Kidney tubule cell (primary cell): ENCODE measurements at places on chromosomes 1 and 21.

DNA sequence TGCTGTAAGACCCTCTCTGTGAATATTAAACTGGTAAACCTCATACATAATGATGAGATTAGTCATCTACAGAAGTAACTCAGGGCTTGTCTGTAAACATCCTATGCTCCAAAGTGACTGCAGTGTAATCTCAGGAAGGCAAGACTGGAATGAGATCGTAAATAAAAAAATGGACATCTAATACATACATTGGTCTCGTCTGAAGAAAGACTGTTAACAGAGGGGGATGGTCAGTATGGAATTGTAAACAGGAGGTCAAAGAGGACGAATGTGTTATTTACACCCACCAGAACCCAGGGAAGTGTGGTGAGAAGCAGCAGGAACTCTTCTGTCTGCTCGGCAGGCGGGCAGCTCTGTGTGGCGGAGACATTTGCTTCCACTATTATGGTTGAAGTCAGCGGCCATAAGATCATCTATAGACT lies 51.4 kb downstream of the DISC1 start:
- no peak for DNase-seq

- DNase-seq: no peak
Measured at GRCh38 chr1:228867108-228867950, 132.1 kb downstream of the RHOU start.

DNA sequence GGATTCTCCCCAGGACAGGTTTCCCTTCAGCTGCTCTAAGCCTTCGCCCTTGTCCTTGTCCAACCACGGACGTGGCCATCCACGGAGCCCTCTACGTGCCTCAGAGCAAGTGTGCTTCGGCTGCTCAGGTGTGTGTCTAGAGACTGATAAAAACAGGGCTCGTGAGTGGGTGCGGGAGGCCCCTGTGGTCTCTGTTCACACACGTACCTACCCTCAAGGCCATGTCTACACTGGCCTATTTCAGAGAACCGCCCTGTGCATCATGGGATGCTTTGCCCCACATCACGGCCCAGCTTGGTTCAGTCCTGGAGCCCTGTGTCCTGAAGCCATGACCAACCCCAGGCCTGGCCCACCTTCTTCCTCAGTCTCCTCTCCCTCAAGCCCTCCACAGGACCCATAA lies 24.6 kb upstream of the RUNX3 start:
- no peak for DNase-seq

DNA sequence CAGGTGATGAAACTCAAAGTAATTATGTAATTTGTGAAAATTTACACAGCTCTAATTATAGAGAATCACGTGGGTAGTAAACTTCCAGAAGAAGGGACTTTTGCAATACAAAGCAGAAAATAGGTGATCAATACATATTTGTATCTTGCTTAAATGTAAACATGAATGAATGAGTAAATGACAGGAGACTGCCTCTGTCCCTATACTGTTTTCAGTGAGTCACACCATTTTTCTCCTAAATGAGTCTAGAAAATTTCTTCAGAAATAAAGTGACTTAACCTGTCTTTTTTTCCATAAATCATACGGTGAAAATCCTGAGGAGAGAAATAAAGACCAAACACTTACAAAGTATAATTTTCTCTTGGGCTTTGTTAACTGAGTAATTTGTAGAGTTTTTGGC lies 11.9 kb downstream of the RAP1A start:
- no peak for DNase-seq

DNA sequence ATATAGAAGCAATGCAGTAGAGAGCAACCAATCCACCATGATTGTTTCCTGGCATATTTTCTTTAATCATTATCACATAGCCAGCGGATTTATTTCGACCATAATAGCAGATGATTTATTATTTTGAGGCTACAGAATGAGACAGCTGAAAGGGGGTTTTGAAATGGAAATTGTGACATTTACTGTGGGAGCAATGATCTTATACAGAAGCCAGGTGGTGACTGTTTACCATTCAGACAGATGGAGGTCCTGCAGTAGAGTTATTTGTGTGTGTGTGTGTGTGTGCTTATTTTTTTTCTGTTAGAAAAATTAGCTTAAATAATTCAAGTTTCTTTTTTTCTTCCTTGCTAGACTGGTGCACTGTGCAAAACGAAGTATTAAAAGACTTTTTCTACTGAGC lies 1784.5 kb downstream of the MRPL39 start:
- DNase-seq: no peak

GRCh38 chr1:6911974-6912373 lies 126.7 kb downstream of the CAMTA1 start:
- DNase-seq: peak; percentile 42

DNA sequence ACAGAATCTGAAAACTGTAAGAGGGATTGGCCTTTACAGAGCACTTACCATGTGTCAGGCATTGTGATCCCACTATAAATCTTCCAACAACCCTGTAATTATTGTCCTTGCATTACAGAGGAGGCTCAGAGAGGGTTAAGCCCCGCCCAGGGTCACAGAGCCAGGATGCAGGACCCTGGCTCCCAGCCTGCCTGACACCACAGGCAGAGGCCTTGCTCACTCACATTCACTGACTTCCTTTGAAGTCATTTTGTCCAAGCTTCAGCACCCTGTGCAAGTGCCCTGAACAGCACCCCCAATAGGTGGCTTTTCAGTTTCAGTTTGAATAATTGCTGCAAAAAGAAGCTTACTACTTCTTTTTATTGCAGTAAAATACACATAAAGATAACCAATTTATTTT lies 256.8 kb upstream of the NFIA start:
- no peak for DNase-seq

- DNase-seq: no peak
Measured at GRCh38 chr1:175874081-175874480, 130.7 kb upstream of the TNR start.

- DNase-seq: peak; percentile 86
Measured at GRCh38 chr1:48182439-48182838, 40.1 kb upstream of the SLC5A9 start.
